ENCODE measurements at places on chromosomes 7 and 10. TPM values are rescaled to one million over a fixed set of nuclear protein-coding genes. Genes with fewer than 3 reads are reported as not detected.
A peak's percentile ranks its signal among the peaks of the same experiment; 100 is the strongest.

Gene FOXI2
- total RNA-seq: 0.13 TPM

Gene DDX21
- 26.5 TPM for total RNA-seq

Gene STYXL1
- total RNA-seq: 20.0 TPM

Gene CTAGE6
- total RNA-seq: not detected

Gene CHST3
- 40.1 TPM for total RNA-seq

Gene SRRM3
- 2.2 TPM for total RNA-seq

DNA sequence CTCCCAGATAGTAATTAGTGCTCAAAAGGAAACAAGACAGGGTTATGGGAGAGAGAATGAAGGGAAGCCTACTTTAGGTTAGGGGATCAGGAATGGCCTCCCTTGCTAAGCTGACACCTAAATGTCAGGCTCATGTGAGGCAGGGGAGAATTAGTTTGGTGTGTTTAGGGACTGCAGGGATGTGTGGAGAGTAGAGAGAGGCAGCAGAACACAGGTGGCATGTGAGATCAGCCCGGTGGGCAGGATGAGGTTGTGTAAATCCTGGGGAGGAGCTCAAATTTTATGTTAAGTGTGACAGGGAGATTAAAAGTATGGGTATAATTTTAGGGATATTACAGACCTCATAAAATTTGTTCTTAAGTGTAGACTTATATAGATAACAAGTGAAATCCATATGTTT, 56.2 kb upstream of the ZNF438 start:
- H3K36me3 ChIP-seq: no peaks in the 10 kb centered on the region
- DNase-seq: no peak
- H3K27ac ChIP-seq: no peak overlapping the region
- no peak overlapping the region for H3K4me3 ChIP-seq
- H3K27me3 ChIP-seq: no peaks in the 10 kb centered on the region

DNA sequence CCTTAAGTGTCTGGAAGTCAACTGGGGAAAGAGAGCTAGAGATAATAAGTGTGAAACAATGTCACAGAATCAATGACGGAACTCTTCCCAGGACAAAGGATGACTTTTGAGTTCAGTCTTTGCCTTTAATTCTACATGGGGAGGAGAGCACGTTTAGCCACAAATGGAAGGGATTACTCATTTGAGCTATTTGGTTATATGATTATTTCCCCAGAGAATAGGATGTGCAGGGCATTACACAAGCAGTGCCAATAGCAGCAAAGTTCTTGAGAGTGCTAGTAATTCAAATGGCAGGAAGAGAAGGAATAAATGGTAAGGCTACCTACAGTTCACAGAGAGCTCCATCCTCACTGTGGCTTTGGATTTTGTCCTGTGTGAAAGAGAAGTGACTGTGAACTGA, 6.0 kb downstream of the EGFR start:
- H3K27ac ChIP-seq: peak overlapping the region; percentile 99
- H3K4me1 ChIP-seq: peaks cover 30% of the 10 kb centered on the region
- H3K27me3 ChIP-seq: no peaks in the 10 kb centered on the region
- H3K4me3 ChIP-seq: no peak overlapping the region
- no peaks in the 10 kb centered on the region for H3K36me3 ChIP-seq

GRCh38 chr7:156589808-156590207, 50.8 kb upstream of the RNF32 start:
- H3K4me3 ChIP-seq: no peak overlapping the region
- no peak for DNase-seq
- H3K36me3 ChIP-seq: no peaks in the 10 kb centered on the region

- peaks cover 66% of the 10 kb centered on the region for H3K4me1 ChIP-seq
- H3K27ac ChIP-seq: peak overlapping the region; percentile 97
- H3K27me3 ChIP-seq: no peaks in the 10 kb centered on the region
- no peaks in the 10 kb centered on the region for H3K36me3 ChIP-seq
- peak overlapping the region; percentile 80 for H3K4me3 ChIP-seq
Observed at GRCh38 chr10:71772832-71773220, 494 bp downstream of the VSIR start.

DNA sequence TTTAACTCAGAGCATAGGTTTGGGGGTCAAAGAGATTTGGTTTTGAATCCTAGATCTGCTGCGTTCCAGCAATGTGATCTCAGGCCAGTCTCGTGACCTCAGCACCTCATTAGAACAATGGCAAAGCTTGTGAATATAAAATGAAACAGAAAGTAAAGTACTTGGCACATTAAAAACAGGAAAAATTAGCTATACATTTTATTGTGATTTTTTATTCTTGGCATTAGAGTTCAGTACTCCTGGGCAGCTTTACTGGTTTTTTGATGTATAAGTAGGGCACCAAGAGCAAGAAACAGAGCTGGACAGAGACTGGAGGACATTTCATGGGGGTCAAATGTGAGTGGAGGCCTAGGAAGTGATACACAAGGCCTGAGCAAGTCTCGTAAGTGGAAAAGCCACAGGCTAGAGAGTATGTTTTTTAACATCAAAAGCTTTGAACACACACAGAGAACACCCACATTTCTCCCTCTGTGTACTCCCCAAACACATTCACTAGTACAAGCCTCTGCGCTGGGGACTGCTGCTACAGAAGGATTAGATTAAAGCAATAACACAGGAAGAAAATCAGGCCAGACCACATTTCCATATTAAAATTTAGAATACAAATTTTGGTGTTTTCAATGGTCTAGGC, 157.2 kb upstream of the SLC25A13 start:
- no peaks in the 10 kb centered on the region for H3K4me1 ChIP-seq
- H3K36me3 ChIP-seq: no peaks in the 10 kb centered on the region
- no peak overlapping the region for H3K27ac ChIP-seq
- no peaks in the 10 kb centered on the region for H3K27me3 ChIP-seq

GRCh38 chr10:104580774-104581675, 60.1 kb upstream of the SORCS3 start:
- DNase-seq: peak; percentile 92
- no peaks in the 10 kb centered on the region for H3K36me3 ChIP-seq
- no peak overlapping the region for H3K4me3 ChIP-seq
- H3K27me3 ChIP-seq: no peaks in the 10 kb centered on the region
- H3K27ac ChIP-seq: no peak overlapping the region

DNA sequence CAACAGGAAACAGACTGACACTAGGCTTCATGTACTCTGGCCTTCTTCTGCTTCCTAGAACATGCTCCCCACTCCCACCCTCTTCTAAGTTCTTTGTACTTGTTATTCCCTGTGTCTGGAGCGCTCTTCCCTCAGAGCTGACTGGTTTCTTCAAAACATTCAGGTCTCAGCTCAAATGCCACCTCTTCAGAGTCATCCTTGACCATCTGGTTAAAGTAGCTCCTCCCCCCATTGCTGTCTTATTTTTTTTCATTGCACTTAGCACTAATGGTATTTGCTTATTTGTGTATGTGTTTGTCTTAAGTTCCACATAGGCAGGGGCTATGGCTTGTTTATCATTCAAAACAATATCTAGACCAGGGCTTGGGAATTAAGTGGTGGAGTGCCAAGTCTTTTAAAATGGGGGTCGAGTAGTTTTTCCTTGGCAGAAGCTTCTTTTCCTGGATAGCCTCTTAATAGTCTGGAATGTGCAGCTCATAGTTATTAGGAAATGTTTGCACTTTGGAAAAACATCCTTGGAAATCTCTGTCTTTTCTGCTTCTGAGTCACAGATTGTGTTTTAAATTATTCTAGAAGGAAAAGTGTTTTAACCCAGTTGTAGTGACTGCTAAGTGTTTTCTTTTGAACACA, 60.0 kb downstream of the RALA start:
- no peak for DNase-seq
- peaks cover 30% of the 10 kb centered on the region for H3K4me1 ChIP-seq
- peaks cover 3% of the 10 kb centered on the region for H3K36me3 ChIP-seq
- H3K4me3 ChIP-seq: no peak overlapping the region

DNA sequence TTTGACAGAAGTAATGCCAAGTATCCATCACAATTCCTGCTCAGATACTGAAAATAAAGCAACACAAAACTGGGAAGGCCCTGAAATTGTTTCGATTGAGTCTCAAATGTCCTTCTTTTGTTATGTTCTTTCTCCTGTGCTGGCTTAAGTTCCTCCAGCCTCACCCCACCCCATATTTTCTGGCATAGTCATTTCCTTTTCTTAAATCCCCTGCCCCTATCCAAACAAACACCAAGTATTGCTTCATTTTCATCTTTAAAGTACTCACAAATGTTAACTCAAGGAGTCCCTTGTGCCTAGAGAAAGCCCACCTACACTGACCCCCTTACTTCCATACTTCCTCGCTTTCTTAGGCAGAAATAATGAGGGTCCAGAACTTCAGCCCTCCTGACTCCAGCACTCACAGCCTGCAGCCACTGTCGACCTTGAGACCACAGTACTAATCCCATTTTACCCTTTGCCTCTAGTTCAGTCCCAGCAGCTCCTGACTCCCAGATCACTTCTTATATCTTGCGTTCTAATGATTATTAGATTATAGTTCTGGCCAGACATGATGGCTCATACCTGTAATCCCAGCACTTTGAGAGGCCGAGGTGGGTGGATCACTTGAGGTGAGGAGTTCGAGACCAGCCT, 73.2 kb upstream of the ST8SIA6 start:
- H3K36me3 ChIP-seq: no peaks in the 10 kb centered on the region
- H3K4me3 ChIP-seq: no peak overlapping the region
- H3K27me3 ChIP-seq: no peaks in the 10 kb centered on the region
- H3K4me1 ChIP-seq: no peaks in the 10 kb centered on the region
- no peak overlapping the region for H3K27ac ChIP-seq
- no peak for DNase-seq

DNA sequence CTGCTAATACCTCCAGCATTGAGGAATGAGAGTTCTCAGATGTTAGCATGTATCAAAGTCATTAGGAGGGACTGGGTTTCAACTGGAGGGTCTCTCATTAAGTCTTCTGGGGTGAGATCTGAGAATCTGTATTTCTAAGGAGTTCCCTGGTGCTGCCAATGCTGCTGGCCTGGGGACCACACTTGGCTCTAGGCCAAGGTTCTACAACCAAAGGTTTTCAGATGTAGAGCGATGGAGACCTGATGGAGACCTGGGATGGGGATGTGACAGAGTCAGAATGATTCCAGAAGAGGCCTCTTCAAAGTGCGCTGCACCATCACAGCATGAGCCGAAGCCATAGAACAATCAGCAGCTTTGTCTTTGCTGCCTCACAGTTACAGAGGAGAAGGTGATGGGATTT, 27.2 kb downstream of the ST8SIA6 start:
- no peaks in the 10 kb centered on the region for H3K36me3 ChIP-seq
- H3K4me1 ChIP-seq: peaks cover 3% of the 10 kb centered on the region
- no peak overlapping the region for H3K4me3 ChIP-seq
- DNase-seq: no peak
- no peak overlapping the region for H3K27ac ChIP-seq

GRCh38 chr10:23525406-23525805, 86.5 kb downstream of the OTUD1 start:
- H3K4me1 ChIP-seq: no peaks in the 10 kb centered on the region
- H3K27me3 ChIP-seq: no peaks in the 10 kb centered on the region
- H3K27ac ChIP-seq: no peak overlapping the region

- no peak for DNase-seq
- H3K36me3 ChIP-seq: no peaks in the 10 kb centered on the region
- peaks cover 54% of the 10 kb centered on the region for H3K4me1 ChIP-seq
- no peaks in the 10 kb centered on the region for H3K27me3 ChIP-seq
- peak overlapping the region; percentile 92 for H3K27ac ChIP-seq
- H3K4me3 ChIP-seq: no peak overlapping the region
Observed at GRCh38 chr10:77641344-77641743, 3.7 kb upstream of the KCNMA1 start.

DNA sequence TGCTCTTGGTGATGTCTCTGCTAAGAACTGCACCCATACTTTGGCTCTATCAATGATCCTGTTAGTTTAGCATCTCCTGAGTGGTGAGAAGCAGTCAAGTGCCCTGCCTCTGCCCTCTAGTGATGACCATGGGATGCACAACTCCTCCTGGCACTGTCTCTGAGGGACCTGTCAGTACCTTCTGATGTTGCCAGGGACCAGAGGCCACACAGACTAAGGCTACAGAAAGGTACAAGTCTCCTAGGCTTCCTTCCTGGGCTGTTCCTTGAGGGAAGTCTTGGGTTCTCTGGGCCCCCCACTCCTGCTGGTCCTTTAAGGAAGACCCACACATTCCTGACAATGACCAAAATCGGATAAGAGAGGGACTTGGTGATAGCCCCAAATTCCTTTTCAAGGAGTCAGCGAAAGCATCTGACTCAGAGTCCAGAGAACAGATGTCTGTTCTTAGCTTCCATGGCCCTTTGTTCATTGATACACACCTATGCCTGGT, 15.3 kb downstream of the NKX2-3 start:
- no peak for DNase-seq
- no peaks in the 10 kb centered on the region for H3K36me3 ChIP-seq
- no peak overlapping the region for H3K4me3 ChIP-seq

DNA sequence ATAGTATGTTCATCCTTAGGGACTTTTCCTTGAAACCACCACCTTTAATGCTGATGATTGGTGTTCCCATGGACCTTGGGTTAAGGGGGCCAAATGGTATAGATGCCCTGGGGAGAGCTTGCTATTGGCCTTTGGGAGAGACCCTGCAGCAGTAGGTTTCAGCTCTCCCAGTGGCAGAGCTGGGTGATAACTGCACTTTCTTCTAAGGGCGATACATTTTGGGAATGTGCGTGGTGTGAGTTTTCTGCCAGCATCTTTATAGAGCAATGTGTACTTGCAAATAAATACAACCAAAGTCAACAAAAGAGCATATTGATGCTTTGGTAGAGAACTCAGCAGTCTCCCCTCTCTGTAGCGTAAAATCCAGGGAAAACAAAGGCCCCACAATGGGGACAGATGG, 404.1 kb downstream of the PAXIP1 start:
- no peaks in the 10 kb centered on the region for H3K27me3 ChIP-seq
- no peak overlapping the region for H3K4me3 ChIP-seq
- no peak overlapping the region for H3K27ac ChIP-seq
- H3K36me3 ChIP-seq: no peaks in the 10 kb centered on the region
- no peaks in the 10 kb centered on the region for H3K4me1 ChIP-seq

GRCh38 chr10:14086596-14086995, 244.1 kb downstream of the FRMD4A start:
- no peaks in the 10 kb centered on the region for H3K36me3 ChIP-seq
- peaks cover 5% of the 10 kb centered on the region for H3K4me1 ChIP-seq
- no peak overlapping the region for H3K27ac ChIP-seq
- no peak for DNase-seq
- H3K4me3 ChIP-seq: no peak overlapping the region

- no peaks in the 10 kb centered on the region for H3K27me3 ChIP-seq
- H3K4me1 ChIP-seq: no peaks in the 10 kb centered on the region
- H3K27ac ChIP-seq: no peak overlapping the region
- H3K4me3 ChIP-seq: no peak overlapping the region
- H3K36me3 ChIP-seq: no peaks in the 10 kb centered on the region
Observed at GRCh38 chr7:137743021-137743420, 103.8 kb downstream of the DGKI start.

DNA sequence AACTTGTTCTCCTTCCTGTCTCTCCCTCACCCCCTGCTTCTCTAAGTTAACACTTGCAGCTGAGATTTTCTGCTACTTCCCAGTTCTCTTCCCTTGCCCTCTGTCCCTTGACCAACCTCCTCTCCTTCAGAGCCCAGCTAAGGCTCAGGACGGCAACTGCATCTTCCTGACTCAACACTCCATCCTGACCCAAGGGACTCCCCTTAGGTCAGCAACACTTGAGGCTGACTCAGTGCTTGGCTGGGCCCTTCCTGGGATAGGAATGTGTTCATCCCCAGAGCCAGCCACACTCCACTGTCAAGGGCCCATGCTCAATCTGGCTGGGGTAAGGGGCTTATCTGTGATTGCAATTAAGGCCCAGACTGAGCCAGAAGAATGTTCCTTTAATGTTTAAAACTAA, 3.4 kb downstream of the CALHM2 start:
- no peak for DNase-seq
- peak overlapping the region; percentile 84 for H3K4me3 ChIP-seq
- H3K36me3 ChIP-seq: peaks cover 67% of the 10 kb centered on the region
- H3K27ac ChIP-seq: peak overlapping the region; percentile 91
- no peaks in the 10 kb centered on the region for H3K27me3 ChIP-seq

Measured in esophagus muscularis mucosa (tissue), 4 donors.